ENCODE measurements at places on chromosomes 1 and 21.

DNA sequence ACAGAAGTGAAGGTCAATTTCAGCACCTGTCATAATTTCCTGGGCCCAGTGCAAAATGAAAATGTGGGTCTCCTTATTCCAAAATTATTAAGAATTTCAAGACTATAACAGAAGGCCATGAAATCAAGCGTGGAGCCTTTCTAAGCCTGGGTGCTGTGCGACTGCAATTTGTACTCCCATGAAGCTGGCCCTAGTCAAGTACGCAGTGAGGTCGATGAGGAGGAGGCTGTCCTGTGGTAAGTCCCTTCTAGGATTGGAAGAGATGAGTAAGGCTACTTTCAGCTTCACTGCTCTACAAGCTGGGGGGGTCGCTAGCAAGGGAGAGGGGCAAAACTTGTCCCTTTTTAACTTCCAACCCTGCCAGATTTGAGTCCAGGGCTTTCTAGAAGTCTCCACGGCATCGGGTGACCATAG, 410 bp upstream of the NUDC start:
- DNase-seq, result no peak

- DNase-seq, result peak; percentile 93
These were observed 20.7 kb downstream of the NR5A2 start for GRCh38 chr1:200048244-200048643.

DNA sequence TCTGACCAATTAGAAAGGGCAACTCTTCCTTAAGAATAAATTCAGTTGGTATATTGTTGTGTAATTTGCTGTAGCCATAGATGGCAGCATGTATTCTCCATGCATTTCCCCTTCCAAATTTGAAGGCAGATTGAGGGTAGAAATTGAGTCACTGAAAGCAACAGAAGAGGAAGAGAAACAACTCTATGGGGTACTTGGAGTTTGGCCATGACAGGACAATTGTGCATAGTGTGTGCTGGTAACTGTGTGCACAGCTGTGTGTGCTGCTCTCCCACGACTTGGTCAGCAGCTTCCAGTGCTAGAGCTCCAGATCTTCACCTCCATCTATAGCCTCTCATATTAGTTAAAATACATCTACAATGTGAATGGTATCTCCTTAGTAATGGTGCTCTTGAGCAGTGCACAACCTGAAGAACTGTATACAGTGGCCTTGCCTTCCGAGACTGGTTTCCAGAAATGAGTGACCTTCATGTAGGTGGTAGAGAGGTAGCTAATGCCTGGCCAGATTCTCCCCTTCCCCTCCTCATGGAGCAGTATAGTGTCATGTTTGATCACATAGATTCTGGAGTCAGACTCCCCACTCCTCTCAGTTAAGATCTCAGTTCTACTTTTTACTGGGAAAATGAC, 882 bp upstream of the FCAMR start:
- DNase-seq, result no peak

DNA sequence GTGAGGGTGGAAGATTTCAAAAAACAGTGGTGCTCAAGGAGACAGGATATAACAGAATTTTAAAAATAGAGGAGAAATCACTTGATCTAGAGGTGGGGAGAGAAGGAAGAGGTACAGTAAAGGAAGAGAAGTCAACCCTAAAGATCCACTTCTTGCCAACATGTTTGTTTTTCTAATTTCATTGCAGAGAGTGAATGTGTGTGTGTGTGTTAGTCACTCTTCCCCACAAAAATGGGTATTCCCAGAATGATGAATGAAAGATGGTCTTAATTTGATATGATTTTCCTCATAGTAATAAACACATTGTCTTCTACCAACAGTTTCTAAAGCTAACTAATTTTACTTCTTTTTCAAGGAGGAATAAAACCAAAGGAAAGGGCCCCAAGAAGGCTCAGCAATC, 74.2 kb upstream of the NGF start:
- DNase-seq, result no peak

GRCh38 chr1:41378999-41379737, 17.9 kb downstream of the FOXO6 start:
- DNase-seq, result no peak

DNA sequence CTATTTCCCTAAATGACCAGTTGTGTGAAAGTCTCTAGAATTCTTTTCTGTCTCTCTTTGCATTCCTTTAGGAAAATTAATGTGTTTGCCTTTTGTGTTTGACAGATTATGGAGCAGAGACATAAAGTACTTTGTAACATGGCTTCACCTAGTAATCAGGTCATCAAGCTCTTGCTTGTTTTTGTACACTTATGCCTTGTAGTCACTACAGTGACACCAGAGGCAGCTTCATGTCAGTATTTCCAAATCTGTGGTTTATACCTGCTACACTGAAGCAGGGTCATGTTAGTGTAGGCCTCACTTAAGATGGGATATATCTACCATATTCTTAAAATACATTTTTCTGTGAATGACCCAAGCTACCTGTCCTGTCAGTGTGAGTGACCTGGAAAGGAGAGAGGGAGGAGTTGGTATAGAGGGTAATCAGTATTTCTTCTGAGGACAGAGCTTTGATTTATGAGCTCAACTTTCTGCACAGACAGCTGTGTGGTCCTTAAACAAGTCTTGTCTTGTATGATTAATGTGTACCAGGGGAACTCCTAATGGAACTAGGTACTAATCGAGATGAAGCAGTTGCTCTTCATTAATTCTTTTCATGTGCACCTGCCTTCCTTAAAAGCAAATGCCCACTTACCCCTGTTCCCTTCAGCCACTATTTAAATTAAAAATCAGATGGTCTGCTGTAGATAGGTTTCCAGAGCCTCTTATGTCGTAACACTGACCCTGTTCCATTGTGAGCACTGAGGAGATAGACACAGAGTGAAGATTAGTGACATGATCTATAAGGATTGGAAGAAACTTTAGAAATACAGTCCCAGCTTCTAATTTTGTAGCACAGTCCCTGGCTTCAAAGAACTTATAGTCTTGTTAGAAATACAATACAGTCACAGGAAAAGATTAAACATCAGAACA, 45.7 kb downstream of the MACO1 start:
- no peak for DNase-seq

DNA sequence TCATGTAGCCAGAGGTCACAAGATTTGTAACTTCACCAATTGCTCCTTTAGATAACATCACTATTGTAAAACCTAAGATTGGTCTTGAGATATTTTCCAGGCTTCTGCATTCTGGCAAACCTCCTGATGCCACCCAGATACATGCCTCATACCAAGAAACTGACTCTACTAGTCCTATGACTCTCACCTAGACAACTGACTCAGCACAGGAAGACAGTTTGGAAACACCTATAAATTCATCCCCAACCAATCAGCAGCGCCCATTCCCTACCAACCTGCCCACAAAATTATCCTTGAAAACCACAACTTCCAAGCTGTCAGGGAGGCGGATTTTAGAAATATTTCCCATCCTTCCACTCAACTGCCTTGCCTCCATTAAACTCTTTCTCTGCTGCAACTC, 2.6 kb downstream of the NME7 start:
- DNase-seq, result no peak

GRCh38 chr1:119626011-119626545, 22.0 kb downstream of the ZNF697 start:
- DNase-seq, result no peak

DNA sequence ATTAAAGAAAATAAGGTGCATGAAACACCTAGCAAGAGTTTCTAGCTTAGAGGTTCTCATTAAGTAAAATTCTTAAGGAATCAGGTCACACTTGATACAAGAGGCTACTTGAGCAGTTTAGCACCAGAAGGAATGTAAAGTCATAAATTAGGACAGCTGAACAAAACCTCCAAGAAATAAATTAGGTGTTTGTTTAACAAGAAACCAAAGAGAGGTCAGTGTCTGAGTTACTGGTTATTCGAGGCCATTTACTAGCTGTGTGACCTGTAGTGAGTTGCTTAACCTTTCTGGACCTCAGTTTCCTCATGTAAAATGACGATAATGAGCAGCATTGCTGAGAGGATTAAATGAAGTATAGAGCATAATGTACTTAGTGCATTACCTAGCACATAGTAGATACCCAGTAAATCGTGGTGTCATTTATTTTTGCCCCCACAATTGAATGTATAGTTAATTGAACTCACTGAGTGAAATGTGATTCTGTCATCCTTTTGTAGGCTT, 908 bp upstream of the ELK4 start:
- DNase-seq, result no peak

- DNase-seq, result no peak
These were observed 268.5 kb downstream of the BRINP2 start for GRCh38 chr1:177439301-177439700.

DNA sequence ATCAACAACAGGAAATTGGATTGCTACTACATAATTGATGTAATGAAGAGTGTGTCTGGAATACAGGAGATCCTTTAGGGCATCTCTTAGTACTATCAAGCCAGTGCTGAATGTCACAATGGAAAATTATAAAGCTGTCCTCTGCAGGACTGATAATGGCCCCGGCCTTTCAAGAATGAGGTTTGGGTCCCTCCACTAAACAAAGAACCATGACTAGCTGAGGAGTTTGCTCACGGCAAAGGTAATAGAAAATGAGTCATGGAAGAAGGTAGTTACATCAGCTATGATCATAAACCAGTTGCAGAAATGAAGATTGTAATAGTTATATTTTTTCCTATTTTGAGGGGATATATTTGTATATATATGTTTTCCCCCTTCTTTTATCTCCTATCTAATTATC, 145.8 kb downstream of the KCNJ6 start:
- DNase-seq, result no peak

DNA sequence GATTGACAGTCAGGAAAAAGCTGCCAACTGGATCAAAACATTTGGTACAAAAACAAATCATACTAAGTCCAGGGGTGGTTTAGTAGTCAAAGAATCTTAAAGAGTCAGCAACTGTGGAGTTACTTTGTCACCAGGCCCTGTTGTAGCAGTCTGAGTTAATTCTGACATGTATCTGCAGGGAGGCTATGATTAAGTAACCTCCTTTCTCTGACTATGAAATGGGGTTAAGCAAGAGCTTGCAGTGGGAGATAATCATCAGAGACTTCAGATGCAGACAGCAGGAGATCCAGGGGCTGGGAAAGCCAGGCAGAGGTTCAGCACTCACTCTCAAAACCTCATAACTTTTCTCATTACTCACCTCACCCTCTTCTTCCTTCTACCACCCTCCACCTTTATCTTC, 99.2 kb upstream of the BTG3 start:
- no peak for DNase-seq

GRCh38 chr1:145942871-145943270, 14.9 kb downstream of the LIX1L start:
- DNase-seq, result no peak

GRCh38 chr1:68916221-68916902, 419.5 kb upstream of the DEPDC1 start:
- DNase-seq, result no peak

DNA sequence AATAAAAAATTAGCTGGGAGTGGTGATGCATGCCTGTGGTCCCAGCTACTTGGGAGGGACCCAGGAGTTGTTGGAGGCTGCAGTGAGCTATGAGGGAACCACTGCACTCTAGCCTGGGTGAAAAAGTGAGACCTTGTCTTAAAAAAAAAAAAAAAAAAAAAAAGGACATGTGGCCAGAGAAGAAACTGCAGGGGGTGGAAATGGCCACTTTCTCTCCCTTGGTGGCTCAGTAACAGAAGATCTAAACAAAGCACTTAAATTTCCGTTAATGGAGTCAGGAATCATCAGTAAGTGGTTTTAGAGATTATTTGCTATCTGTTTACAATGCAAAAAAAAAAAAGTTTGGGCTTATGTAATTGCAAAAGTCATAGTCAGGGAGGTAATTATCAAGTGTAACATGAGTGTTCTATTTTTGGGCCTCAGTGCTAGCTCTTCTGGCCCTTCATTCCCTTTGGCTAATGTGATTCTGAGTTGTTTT, 19.3 kb upstream of the OPRD1 start:
- peak; percentile 59 for DNase-seq

Measured in endodermal cell (in vitro differentiated cells).